ENCODE measurements at places on chromosomes 3 and 15. TPM values are rescaled to one million over a fixed set of nuclear protein-coding genes. Genes with fewer than 3 reads are reported as not detected.

PTPN9 gene
- 8.7 TPM for total RNA-seq

GPR176 gene
- total RNA-seq: 10.1 TPM

- peak; percentile 93 for DNase-seq
Measured at GRCh38 chr3:96813134-96813819, 1.1 kb upstream of the EPHA6 start.

SMAD6 gene
- total RNA-seq: 103 TPM

GRCh38 chr3:123158899-123159390 lies 42.8 kb upstream of the SEC22A start:
- no peak for DNase-seq

ZNF660 gene
- 0.72 TPM for total RNA-seq

DNA sequence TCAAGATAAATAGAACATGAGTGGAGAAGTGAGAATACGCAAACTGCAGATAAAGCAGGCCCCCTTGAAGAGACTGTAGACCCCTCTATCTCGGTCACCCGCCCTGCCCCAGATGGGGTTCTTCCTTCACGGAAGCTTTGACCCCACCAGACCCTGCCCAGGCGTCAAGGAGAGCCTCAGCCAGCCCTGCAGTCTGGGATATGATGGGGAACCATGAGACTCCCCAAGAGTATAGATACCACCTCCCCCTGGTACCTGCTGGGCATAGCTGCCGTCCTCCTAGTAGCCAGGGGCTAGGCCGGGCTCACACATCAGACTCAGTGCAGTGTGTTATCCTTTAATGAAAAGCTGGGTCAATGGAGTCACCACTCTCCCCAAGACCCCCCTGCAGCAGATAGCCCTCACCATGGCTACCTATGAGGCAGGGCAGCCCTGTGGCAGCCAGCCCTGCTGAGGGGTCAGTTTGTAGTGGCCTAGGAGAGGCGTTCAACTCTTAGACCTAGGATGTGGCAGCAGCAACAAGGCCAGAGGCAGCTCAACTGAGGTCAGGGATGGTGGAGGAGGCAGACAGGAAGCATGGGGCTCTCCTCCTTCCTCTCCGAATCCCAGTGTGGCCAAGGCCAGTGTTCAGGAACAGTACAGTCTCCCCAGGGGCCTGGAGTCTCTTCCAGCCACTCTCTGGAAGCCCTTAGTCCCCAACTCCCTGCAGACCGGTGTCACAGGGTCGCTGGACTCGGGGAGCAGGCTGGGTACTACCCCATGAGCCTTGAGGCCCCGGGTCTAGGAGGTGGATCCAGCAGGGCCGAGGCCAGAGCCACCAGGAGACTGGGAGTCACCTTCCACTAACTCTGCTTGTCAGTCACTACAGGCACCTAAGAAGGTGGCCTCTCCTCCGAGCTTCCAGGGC lies 26.1 kb downstream of the PLXNB1 start:
- peak; percentile 1 for DNase-seq

RNU5B-1 gene
- total RNA-seq: not detected

GRCh38 chr15:67101911-67102598 lies 36.7 kb downstream of the SMAD3 start:
- no peak for DNase-seq

DNA sequence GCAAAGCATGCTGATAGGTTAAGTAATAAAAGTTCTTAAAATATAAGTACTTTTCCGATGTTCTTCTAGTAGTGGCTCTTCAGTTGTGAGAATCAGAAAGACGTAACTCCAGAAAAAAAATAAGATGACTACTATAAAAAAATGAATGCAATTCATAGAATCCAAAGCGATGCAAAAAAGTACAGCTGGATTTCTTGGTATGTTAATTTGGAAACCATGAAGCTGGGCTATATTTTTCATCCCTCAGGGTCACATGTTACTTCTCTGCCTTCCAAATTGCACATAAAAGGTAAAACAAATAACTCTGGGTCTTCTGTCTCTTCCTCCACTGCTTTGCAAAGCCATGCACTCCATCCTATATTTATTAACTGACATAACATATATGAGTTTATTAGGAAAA lies 843.9 kb upstream of the DPPA4 start:
- DNase-seq: no peak

PHLDB2 gene
- 83.3 TPM for total RNA-seq

DNA sequence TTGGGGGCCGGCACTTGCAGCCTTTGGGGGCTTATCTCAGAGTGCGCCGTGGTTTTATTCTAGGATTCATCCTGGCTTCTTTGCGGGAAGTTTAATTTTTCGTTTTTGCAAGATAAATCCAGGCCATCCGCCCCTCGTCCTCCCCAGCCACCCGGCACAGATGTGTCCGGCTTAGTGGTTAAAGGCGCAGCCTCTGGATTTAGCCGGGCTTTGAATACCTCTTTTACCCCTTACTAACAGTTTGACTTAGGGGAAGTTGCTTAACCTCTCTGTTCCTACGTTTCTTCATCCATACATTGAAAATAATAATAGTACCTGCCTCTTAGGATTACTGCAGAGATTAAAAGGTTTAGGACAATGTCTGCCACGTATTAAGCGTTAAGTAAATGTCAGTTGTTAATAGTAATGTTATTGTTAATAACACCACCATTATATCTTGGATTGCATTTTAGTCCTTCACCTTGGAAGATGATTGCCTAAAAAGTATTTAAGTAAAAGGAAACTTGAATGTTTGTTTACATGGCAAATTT lies 714 bp downstream of the ECT2 start:
- DNase-seq: no peak

KNG1 gene
- total RNA-seq: not detected

SIDT1 gene
- total RNA-seq: 33.4 TPM

DNAJA4 gene
- 33.0 TPM for total RNA-seq

DNA sequence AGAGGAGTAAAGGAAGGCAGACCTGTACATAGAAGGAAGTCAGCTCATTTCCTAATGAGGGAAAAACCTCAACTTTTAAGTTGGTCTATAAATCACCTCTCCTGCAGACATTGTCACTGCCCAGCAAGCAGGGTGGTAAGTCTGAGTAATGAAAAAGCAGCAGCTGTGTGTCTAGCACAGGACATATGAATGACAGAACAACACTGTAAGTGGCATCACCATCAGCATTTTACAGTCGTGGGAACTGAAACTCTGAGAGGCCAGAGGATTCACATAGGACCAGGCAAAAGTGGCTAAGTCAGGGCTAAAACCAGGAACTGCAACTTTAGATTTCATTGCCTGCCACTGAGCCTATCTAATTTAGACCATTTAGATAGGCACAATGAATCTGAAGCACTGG lies 235.6 kb downstream of the CLSTN2 start:
- DNase-seq: no peak

GRCh38 chr3:29070959-29071634 lies 209.8 kb upstream of the RBMS3 start:
- no peak for DNase-seq

DNA sequence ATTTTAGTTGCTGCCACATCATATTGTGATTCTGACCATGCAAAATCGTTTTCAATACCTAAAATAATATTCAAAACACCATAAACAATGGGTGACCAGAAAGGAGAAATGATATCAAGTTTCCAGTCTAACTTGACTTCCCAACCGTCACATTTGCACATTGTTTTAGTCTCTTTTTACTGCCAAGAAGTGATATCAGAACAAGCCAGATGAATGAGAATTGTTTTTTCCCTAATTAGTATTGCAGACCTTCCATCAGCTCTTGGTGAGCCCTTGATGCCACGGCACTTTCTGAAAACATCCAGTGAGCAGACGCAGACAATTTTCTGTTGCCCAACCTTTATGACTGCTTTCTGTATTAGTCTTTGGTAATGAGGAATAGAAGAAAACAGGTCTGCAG lies 62.5 kb downstream of the SPATA16 start:
- DNase-seq: no peak

DNA sequence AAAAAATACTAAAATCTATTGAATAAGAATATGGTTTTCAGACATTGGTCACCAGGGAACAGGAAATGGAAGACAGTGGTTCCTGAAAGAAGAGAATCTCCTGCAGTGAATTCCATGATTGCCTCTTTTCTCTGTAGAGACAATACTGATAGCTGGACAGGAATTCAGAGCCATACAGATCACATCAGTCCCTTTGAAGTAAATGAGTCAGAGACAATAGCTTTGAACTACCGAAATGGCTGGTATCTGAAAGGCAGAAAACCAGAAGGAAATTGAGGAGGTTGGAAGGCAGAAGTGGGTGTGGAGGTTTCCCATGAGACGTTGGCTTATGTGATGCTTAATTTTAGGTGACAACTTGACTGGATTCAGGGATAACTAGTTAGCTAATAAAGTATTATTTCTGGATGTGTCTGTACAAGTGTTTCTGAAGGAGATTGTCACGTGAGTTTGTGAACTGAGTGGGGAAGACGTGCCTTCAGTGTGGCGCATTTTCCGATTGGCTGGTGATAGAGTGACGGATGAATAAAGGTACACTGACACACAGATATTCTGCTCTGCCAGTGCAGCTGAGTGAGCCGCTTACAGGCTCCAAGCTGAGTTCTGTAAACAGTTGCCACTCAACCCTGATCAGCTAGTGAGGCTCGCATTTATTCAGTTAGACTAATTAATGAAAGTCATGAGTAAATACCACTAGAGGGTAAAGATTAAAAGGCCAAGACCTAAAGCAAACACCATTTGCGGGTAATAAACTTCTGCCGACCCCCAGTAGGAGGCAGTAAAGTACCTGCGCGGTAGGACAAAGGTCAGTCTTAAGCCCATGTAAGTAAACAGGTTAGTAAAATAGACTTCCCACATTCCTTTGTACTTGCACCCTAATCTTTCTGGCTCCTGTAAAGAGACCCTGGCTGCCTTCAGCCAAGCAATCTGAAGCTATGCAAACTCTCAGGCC lies 1298.6 kb downstream of the SI start:
- DNase-seq: no peak

GRCh38 chr15:98805434-98806274 lies 157.3 kb downstream of the IGF1R start:
- no peak for DNase-seq

DNA sequence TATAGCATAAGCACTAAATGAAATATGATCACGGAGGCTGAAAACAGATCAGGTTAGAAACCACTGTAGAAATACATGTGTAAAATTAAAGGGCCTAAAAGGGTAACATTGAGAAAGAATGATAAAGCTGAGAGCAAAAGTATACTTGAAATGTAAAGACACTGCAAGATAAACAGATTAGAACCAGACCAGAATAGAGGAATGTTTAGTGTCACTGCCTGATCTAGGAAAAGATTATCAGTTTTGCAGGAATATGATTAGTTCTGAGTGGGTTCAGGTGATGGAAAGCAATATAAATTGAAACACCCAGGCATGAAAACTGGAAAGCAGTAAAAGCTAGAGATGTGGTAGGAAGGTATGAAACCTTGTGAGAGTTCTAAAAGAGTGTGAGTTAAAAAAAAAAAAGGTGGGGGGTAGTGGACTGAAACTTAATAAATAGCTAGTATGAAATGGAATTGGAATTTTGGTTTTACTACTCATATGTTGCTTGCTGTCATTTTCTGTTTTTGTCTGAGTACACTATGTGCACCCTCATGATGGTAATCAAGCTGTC lies 16.0 kb upstream of the C3orf38 start:
- DNase-seq: no peak

- no peak for DNase-seq
Measured at GRCh38 chr15:29066838-29067237, 181.1 kb downstream of the APBA2 start.

GRCh38 chr3:73461547-73461946 lies 163.2 kb downstream of the PDZRN3 start:
- peak; percentile 70 for DNase-seq

DNA sequence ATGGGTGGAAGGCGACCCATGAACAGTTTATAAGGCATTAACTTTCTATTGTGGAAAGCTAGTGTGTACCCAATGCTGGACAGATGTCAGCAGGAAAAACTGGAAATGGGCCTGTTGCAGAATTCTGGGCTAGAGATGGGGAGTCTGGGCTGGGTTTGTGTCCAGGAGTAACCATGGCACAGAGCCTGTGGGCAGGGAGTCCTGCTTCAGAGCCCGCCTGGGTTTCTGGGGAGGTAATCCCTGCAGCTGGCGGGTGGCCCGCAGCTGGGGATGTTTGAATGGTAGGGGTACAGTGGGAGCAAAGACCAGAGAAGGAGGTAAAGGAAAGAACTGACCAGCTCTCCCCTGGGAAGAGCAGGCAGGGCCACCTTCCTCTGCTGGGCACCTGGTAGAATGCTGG lies 25.7 kb downstream of the ACAA1 start:
- DNase-seq: peak; percentile 22

RFT1 gene
- total RNA-seq: 7.0 TPM

XIRP1 gene
- 0.18 TPM for total RNA-seq

RBM15B gene
- total RNA-seq: 15.8 TPM

GRCh38 chr3:108406063-108406660 lies 104.2 kb downstream of the MYH15 start:
- DNase-seq: no peak

GRCh38 chr15:100648951-100649350 lies 46.6 kb downstream of the ASB7 start:
- no peak for DNase-seq

CPNE9 gene
- not detected for total RNA-seq

GRCh38 chr15:29115093-29115991 lies 154.3 kb downstream of the NSMCE3 start:
- no peak for DNase-seq

GRCh38 chr3:51712963-51713362 lies 6.1 kb downstream of the GRM2 start:
- no peak for DNase-seq

Measured in stomach (tissue), 19 donors.